Ureter (tissue), 1 donor: ENCODE measurements at places on chromosomes 16 and 17.

DNA sequence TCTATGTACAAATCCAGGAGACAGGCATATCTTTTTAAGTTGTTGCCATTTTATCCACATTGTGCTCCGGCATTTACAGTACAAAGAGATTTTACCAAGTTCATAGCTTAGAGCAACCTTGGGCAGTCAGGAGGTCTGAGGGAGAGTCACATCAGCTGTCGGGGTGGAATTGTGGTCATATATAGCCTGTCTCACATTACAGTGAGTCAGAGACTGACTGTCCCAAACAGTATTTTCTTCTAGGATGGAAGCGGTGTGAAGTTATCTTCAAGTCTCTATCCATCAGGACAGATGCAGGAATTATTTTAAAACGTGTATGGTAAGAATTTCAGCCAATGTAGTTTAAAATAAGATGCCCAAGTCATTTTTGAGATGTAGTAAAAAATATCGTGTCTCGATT, 53.0 kb downstream of the GPRC5B start:
- no peak for DNase-seq

DNA sequence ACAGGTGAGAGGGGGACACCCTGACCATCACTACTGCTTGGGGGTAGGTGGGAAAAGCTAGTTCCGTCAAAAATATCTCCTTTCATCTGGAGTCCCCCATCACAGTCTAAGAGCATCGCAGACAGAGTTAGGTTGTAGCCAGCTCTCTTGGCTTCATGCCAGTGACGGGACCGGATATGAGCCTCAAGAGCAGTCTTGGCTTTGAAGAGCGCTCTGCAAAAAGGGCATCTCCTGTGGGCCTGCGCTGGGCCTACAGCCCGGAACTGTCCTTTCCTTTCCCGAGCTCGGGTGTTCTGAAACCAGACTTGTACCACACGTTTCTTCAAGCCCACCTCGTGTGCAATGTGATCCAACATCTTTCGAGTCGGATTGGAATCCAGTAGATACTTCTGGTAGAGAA, 253.6 kb downstream of the ZFHX3 start:
- DNase-seq = no peak

GRCh38 chr17:61202564-61202963, 197.1 kb upstream of the TBX2 start:
- DNase-seq = no peak

- DNase-seq = no peak
Measured at GRCh38 chr17:33028778-33029177, 37.1 kb downstream of the SPACA3 start.

- no peak for DNase-seq
Measured at GRCh38 chr16:70573451-70574121, 50.0 kb downstream of the SF3B3 start.

DNA sequence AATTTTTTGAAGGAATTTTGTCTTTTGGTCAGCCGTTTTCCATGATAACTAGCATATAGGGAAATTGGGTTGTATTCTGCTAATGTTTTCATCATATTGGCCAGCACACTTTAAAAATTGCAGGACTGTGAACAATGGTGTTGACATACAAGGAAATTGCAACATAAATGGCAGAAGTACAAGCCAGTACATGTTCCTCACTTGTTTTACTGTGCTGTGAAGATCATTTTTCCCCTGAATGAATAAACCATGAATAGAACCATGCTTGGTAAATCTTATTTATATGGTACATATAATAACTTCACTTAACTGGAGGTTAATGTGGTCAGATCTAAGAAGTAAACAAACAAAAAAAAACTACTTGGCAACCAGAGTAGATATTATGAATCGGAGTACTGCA, 22.8 kb downstream of the OMG start:
- no peak for DNase-seq

DNA sequence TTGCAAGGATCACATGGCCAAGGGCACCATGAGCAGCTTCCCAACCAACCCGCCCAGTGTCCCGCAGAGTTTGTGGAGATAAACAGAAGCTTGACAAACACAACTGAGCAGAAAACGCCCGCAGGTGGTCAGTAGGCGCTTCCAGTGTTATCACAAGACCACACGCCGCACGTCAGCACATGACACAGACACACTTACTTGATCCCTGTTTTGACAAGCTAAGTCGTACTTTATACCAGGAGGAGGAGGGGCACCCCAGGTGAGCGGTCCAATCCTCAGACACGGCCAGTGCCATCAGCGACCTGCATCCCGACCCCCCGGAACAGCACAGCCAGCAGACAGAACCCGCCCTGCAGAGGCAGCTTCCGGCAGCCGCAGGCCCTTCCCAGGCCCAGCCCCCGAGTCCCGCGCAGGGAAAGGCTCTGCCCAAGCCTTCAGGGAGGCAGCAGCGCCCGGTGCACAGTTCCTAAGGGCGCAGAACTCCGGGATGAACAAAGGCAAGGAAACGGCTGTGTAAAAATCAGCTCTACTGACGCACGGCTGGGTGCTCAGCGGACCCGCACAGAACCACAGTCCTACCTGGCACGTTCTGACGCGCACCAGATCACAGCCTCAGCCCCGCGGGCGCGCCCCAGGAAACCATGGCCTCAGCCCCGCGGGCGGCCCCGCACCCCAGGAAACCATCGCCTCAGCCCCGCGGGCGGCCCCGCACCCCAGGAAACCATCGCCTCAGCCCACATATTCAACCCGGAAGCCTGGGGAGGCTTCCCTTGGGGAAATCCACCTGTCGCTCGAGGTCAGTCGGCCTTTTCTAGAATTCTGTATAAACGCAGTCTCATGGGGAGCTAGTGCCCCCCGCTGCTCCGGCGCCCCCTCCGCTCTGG, 27.8 kb downstream of the AXIN1 start:
- no peak for DNase-seq

DNA sequence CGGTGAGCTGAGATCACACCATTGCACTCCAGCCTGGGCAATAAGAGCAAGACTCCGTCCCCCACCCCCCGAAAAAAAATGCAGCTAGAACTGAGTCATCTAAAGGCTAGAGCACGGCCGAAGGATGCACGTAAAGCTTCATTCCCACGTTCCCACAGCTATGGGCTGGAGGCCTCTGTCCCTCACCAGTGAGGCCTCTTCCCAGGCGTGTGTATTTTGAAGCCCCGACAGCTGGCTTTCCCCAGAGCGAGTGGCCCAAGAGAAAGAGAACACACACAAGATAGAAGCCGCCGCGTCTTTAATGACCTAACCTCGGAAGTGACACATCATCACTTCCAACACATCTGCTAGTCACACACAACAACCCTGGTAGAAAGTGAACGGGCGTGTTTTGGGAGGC, 6.6 kb upstream of the KCTD5 start:
- DNase-seq = no peak

GRCh38 chr16:50401355-50401754, 32.6 kb upstream of the BRD7 start:
- no peak for DNase-seq

DNA sequence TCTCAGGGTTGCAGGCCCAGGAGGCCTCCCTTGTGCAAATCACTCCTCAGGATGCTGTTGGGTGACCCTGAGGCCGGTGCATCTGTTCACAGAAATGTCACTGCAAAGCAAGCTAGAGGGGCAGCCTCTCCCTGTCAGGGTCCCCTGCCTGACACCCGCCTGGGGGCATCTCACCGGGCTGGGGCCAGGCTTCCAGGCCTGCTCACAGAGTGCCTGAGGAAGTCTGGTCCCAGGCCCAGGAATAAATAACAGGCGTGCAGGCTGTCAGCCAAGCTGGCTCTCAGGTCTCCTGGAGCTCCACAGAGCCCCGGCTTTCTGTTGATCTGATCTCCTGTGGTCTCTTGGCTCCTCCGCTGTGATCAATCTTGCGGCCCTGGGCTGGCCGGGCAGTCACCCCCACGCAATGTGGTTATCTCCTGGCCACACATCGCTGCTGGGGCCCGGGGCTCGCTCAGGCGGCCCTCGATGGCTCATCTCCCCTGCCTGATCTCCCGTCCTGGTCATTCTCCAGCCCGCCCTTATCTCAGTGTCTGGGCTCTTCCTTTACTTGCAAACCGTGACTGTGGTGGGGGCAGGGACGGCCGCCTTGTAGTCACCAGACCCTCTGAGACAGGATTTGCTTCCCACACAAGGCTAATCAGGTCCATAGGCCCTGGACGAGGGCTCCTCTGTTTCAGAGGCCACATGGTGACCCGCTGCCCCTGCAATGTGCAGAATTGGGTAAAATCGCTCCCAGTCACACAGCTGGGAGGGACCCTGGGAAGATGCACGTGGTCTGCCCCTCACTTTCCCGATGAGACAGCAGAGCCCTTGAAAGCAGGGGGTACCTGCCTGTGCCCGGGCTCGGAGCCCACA, 231.2 kb upstream of the GSE1 start:
- no peak for DNase-seq

GRCh38 chr17:44904001-44904984, 5.0 kb upstream of the EFTUD2 start:
- no peak for DNase-seq

- no peak for DNase-seq
Measured at GRCh38 chr17:40265337-40265736, 22.3 kb upstream of the CDC6 start.

DNA sequence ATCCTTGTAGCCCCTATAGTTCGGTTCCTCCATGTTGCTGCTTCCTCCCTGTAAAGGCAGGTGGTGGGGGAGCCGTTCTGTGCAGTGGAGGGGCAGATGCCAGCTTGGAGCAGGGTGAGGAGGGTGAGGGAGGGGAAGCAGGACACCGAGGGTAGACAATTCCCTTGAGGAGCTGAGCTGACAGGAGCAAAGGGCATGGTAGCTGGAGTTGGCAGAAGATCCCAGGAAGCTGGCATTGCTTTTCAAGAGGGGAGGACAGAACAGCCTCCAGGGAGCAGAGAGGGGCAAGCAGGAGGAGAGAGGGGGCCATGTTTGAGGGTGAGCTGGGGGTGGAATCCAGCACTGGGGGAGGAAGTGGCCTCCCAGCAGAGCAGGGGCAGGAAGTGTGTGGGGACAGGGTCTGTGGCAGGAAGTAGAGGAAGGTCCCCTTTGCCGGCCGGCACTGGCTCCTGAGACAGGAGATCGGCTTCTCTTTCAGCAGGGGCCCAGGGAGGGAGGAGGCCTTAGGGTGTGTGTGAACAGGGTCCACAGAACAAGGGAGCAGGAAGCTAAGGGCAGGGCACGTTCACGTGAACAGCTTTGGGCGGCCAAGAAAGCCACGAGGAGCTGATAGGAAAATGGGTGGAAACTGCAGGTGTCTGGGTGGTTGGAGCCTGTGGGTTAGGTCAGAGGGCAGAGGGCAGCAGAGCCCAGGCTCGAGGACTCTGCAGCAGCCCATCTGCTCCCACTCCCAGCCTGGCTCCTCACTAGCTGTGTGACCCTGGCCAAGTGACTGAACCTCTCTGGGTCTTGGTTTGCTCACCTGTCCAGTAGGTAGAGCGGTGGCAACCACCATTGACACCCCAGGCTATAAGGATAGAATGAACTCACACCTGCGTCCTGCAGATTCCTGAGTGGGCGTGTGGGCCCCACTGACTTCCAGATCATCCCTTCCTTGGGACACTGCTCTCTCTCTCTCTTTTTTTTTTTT, 17.5 kb upstream of the SPNS2 start:
- DNase-seq = no peak

DNA sequence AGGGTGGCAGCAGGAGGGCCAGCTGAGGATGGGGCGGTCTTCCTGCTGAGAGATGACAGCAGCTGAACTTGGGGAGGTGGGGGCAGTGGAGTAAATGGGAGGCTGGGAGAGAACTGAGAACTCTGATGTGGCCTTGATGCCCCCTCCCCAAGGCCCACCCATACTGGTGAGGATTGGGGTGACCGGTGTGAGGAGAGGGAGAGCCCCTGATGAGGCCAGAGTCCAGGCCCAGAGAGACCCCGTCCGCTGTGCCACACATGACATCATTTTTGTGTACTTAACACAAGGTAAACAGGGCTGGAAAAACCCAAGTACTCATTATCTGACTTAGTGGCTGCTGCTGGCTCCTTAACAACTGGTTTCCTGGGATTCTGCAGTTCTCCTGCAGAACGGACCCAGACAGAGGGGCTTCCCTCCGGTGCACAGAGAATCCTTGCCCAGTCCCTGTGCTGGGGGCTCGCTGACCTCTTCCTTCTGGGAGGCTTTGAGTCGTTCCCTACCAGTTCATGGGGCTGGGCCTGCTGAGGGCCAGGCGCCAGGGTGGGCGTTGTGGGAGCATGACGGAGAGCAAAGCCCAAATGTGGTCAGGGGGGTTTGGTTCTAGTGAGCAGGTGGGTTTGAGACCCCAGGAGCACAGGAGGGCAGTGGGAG, 207.6 kb downstream of the RAB11FIP4 start:
- no peak for DNase-seq

DNA sequence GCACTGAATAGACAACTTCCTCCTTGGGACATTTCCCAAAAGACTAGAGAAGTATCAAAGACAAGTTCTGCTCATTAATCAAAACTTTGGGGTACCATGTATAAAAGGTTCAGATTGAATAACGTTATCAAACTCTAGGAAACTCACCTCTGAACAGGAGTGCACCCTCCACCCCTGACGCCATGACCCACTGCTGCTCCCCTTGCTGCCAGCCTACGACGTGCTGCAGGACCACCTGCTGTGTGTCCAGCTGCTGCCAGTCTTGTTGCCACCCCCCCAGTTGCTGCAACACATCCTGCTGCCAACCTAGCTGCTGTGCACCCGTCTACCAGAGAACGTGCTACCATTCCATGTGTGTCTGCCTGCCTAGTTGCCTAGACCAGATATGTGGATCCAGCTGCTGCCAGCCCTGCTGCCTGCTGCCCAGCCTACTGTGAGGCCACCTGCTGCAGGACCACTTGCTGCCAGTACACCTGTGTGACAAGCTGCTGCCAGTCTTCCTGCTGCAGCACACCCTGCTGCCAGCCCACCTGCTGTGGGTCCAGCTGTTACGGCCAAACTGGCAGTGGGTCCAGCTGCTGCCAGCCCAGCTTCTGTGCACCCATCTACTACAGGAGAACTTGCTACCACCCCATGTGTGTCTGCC, 13.8 kb upstream of the KRTAP9-2 start:
- DNase-seq = no peak

- no peak for DNase-seq
Measured at GRCh38 chr17:41814195-41814594, 1.4 kb downstream of the FKBP10 start.

DNA sequence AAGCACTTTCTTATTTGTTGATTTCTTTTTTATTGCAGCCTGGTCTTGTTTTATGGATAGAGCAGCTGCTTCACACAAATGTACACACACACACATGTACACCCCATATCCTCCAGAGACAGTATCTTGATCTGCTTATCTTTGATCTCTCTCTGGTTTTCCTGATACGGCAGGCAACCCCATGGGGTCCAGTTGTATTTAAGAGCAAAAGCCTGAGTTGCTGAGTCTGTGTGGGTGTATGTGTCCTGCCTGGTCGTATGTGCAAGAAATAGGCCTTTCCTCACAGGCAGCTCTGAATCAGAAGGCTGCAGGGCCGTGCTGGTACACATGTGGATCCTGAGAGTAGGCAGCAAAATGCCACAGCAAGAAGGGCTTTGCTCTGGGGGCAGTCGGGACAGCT, 14.6 kb upstream of the LGALS9 start:
- DNase-seq = no peak

DNA sequence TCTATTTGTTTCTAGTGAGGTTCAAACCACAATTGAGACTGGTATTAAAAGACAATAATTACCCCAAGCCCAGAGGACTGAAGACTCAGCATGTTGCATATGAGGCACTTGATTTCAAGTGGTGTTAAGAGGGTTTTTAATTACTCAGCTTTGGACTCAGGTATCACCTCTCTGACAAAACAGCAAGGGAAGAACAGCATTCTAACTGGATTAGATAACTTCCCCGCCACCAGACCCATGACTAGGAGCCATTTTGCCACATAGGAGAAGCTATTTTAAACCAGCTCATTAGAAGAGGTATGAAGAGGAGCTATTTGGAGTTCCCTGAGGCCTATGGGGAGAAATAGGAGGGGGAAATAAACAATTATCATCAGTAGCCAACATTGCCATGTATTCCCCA, 226.1 kb upstream of the TOX3 start:
- no peak for DNase-seq

- DNase-seq = no peak
Measured at GRCh38 chr17:82438401-82439193, 12.0 kb downstream of the CYBC1 start.
